Mesenteric fat pad (tissue), 1 donor: ENCODE measurements at places on chromosomes 1 and 21.

GRCh38 chr1:17553975-17554700 lies 14.6 kb downstream of the ARHGEF10L start:
- DNase-seq: no peak

DNA sequence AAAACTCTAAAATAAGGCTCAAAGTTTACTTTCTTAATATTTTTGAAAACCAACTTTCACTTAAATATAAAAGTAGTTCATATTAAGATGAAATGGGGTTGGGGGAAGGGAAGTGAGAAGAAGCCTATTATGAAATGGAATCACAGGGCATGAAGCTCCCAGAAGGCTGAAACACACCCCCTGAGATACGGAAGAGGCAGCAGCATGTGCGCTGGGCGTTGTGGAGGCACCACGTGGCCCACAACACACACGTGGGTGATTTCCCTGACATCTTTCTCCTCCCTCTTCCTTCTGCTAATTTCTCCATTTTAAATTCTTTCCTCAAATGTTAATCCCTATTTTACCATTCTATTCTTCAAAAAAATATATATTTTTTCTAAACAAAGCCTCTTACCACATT lies 35.6 kb upstream of the SEC16B start:
- DNase-seq: no peak

DNA sequence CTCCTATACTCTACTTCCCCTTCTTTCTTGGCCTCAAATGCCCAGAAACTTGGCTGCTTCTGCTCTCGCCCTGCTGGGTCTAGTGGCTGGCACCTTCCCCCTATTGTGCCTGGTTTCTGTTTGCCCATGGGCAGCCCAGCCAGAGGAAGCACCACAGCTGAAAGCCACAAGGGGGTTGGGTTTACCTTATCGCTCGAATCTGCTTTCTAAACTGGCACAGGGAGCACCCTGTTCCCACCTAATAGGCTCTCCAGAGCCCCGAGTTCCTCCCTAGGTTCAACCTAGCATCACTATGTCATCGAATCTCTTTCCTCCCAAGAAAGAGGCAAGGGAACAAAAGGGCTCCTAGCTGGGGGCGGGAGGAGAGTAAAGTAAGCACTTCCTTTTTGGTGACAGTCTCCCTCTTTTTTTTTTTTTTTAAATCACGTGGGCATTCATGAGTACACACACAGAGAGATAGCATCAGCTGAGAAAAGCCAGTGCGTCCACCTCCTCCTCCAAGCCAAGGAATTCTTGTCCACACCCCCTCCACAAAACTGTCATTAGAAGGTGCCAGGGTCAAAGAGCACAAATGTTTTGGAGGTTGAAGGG lies 72.8 kb downstream of the PLEKHA6 start:
- DNase-seq: no peak

DNA sequence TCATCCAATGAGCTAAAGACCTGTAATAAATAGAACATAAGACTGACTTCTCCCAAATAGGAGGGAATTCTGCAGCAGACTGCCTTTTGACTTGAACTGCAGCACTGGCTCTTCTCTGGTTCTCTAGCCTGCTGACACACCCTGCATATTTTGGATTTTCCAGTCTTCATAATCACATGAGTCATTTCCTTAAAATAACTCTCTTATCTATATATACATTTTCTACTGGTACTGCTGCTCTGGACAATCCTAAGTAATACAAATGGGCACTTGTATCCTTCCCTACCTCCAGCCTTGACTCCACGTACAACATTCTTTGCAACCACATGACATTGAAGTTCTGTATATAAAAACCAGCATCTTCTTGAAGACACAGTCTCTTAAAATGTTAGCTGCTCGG lies 429.4 kb upstream of the TMPRSS15 start:
- DNase-seq: no peak

GRCh38 chr1:199449221-199449620 lies 578.3 kb upstream of the NR5A2 start:
- DNase-seq: no peak

GRCh38 chr1:178494569-178494971 lies 2.2 kb downstream of the CLEC20A start:
- no peak for DNase-seq

- no peak for DNase-seq
Observed at GRCh38 chr1:220453371-220453770, 74.6 kb upstream of the MARK1 start.

DNA sequence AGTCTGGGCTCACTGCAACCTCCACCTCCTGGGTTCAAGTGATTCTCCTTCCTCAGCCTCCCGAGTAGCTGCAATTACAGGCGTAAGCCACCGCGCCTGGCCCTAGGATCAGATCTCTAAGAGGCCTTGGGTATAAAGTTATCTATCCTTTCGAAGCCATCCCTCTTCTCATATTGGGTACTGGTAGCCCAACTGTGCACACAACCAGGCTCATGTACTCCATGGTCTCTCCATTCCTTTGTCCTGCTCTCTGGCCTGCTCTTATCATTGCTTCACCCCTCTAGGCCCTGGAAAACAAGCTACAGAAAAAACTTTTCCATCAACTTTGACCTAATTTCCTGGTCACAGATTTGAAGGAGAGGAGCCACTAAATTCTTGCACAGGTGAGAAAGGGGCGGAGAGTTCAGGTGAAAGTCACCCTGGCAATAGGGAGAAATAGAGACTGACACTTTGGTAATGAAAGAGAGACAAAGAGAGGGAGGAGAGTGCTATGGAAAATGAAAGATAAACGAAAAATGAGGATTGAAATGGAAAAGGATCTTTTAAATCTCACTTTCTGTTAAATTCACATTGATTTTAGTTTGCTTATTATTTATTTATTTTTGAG lies 6.0 kb downstream of the TXNIP start:
- no peak for DNase-seq

- DNase-seq: no peak
Observed at GRCh38 chr1:33319949-33320618, 814 bp downstream of the A3GALT2 start.

DNA sequence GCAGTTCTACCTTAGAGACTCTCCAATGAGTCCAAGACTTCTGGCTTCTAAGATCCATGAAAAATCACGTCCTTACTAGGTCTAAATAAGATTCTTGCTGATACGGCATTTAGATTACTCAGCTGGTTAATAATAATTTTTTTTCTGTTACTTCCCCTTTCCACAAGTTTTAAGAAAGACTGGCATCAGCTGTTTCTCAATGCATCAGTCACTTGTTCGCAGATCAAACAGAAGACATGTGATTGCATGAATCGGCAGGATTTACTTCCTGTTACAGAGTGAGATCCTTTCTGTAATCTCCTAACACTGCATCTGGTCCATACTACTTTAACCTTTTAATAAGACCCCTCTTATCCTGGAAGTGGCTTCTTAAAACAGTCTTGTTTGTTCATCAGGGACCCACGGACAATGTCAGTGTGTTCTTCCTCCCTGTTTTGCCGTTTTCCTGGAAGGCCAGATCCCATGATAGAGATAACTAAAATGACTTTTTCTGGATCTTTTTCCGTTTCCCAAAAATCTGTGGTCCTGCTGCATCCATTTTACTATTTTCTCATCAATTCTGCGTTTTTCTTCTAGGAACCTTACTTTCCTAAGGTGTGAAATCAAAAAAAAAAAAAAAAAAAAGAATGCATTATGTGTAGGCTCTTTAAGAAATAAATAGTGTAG lies 6.1 kb downstream of the NPL start:
- DNase-seq: no peak

DNA sequence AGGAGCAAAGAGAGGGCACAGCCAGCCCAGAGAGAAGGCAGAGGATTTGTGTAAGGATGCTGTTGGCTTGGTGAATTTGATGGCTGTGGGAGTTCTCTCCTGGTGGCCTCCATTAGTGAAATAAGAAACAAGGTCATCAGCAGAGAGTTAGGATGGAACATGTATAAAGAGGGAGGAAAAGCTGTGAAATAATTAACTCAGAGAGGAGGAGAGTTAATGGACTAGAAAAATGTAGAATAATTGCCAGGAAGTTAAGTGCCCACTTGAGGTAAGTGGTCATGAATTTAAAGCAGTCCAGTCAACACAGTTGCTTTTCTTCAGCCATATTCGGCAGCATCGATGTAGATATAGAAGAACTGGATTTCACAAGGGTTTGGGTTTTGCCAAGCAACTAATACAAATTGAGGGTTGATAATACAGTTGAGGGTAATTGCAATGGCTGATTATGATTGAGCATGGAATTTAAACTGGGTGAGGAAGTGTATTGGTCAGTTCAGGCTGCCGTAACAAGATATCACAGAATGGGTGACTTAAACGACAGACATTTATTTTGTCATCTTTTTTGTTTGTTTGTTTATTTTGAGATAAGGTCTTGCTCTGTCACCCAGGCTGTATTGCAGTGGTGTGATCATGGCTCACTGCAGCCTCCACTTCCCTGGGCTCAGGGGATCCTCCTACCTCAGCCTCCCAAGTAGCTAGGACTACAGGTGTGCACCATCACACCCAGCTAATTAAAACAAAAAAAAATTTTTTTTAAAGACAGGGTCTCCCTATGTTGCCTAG lies 31.7 kb upstream of the KLF17 start:
- no peak for DNase-seq

- peak; percentile 75 for DNase-seq
Observed at GRCh38 chr1:54866801-54867716, 19.9 kb downstream of the DHCR24 start.

DNA sequence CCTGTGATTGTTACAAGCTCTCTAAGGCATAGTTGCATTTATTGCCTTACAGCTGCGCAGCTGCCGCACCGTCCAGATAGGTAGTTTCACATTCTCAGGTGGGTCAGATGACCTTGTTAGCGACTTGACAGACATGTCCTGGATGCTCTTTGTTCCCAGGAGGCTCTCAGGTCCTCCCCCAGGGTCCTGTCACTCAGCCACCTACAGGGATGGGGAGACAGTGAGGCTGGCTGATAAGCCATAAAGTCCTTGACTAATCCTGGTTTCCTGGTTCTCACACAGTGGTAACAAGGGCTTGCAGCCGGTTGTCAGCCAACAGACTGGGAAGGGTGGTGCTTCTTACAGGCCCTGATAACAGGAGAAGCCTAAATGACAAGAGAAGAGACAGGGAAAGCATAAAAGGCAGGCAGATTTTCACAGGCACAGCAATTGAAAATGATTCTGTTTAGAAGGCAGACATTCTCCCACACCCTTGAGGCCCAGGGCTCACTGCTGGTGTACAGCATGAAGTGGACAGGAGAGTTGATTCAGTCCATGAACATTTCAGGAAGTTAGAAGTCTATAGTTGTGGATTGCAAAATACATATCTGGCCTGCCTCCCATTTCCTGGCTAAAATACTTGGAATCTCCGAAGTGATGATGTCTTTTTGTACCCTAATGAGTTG lies 2.9 kb downstream of the ARF1 start:
- DNase-seq: no peak

DNA sequence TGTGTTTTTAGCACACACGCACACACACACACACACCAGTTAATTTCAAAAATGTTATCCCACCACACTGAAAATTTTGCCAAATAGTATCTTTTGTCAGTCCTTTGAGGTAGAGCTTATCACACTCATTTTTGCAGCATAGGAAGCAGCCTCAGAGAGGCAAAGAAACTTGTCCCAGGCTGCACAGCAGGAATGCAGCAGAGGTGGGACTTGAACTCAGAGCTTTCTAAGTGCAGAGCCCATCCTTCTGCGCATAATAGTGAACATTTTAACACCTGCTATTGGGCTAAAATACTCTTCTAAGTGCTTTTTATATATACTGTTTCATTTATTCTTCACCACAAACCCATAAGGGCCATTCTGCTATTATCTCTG lies 15.0 kb downstream of the FHAD1 start:
- DNase-seq: no peak

- peak; percentile 35 for DNase-seq
Observed at GRCh38 chr21:44550807-44551206, 498 bp downstream of the KRTAP10-2 start.

DNA sequence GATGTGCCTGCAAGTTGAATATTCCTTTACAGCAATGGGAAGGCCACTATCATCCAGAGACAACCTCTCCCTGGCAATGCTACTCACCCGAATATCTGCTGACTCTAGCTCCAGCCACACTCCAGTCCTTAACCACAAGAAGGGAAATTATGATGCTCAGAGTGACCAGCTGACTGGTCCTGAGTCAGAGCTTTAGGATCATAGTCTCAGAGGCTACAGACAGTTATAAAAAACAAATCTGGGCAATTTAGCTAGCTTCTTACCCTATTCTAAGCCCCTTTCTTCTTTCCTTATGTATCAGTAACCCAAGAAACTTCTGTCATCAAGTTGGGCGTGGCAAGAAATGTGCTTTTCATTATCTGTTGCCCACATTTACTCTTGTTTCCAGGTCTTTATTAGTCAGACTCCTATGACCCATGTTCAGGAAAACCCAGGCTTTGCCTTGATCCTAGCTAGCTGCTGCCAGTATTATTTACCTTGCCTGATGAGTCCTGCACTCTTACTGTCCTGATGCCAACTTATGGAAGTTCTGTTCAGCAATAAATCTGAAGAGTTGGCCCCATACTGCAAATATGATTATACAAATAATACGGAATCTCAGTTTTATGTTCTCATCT lies 207.0 kb downstream of the TTLL7 start:
- no peak for DNase-seq

GRCh38 chr1:231050395-231050794 lies 10.3 kb upstream of the FAM89A start:
- no peak for DNase-seq

- DNase-seq: no peak
Observed at GRCh38 chr1:151982300-151983005, 11.2 kb downstream of the S100A10 start.

GRCh38 chr1:223008808-223009207 lies 134.2 kb downstream of the TLR5 start:
- no peak for DNase-seq

GRCh38 chr1:65372557-65372956 lies 47.9 kb upstream of the LEPR start:
- no peak for DNase-seq

DNA sequence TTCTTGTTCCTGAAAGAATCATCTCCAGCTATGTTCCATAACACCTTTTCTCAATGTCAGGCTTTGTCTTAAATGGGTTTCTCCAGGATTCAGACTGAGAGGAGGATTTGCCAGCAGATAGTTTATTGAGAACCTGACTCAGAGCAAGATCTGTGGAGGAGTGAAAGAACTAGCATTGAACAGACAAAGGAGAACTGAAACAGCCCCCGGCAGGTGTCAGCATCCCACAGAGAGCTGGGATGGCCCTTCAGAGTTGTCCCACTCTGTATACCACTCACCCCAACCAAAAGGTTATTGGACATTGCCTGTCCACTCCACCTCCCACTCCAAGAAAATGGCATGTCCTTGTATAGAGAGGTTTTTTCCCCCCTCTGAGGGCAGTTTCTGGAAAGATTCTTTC lies 270.7 kb downstream of the PAPPA2 start:
- DNase-seq: no peak

DNA sequence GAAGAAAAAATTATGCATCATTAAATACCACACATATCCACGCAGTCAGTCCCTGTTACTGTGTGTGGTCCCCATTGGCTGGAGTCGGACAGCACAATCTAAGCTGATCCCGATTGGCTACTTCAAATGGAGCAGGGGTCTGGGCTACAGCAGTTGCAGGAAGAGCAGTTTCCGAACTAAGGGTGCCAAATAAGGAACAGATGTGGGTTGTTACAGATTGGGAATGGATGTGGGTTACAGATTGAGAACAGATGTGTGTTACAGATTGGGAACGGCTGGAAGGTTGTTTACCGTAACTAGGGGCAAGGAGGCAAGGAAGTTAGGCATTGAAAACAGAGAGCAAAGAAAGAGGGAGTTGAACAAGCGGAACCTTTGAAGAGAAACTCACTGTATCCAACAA lies 19.9 kb downstream of the OR2L13 start:
- DNase-seq: no peak
